ENCODE measurements at places on chromosomes 4 and X. TPM values are rescaled to one million over a fixed set of nuclear protein-coding genes. Genes with fewer than 3 reads are reported as not detected.

GPR82 gene
- not detected for total RNA-seq

RPS6KA6 gene
- under 0.01 TPM for total RNA-seq

CSN2 gene
- total RNA-seq: not detected

GABRB1 gene
- not detected for total RNA-seq

PALLD gene
- total RNA-seq: 240 TPM

CLGN gene
- 2.7 TPM for total RNA-seq

HPSE gene
- 0.66 TPM for total RNA-seq

APBB2 gene
- 126 TPM for total RNA-seq

DMRTC1 gene
- not detected for total RNA-seq

TSPAN7 gene
- total RNA-seq: not detected

PCDH11X gene
- not detected for total RNA-seq

FOXP3 gene
- total RNA-seq: not detected

RASL11B gene
- not detected for total RNA-seq

ATP10D gene
- 31.1 TPM for total RNA-seq

CCDC120 gene
- 0.57 TPM for total RNA-seq

G6PD gene
- total RNA-seq: 152 TPM

RIBC1 gene
- total RNA-seq: 0.14 TPM

ETDA gene
- total RNA-seq: not detected

FANCB gene
- 2.6 TPM for total RNA-seq

NPY2R gene
- not detected for total RNA-seq

ANXA3 gene
- total RNA-seq: 33.1 TPM

SSX4 gene
- not detected for total RNA-seq

ATXN3L gene
- not detected for total RNA-seq

ADH1A gene
- total RNA-seq: not detected

IBSP gene
- 0.14 TPM for total RNA-seq

GTPBP6 gene
- total RNA-seq: 54.3 TPM

PJA1 gene
- total RNA-seq: 32.0 TPM

RGN gene
- 1.1 TPM for total RNA-seq

TLR2 gene
- total RNA-seq: 0.29 TPM

CFAP99 gene
- under 0.01 TPM for total RNA-seq
